ENCODE measurements at places on chromosomes 5 and 9.

GRCh38 chr5:170737591-170737990 is 45.9 kb upstream of the GABRP start:
- DNase-seq: no peak

GRCh38 chr5:60455589-60455988 is 244.4 kb downstream of the DEPDC1B start:
- DNase-seq: no peak

DNA sequence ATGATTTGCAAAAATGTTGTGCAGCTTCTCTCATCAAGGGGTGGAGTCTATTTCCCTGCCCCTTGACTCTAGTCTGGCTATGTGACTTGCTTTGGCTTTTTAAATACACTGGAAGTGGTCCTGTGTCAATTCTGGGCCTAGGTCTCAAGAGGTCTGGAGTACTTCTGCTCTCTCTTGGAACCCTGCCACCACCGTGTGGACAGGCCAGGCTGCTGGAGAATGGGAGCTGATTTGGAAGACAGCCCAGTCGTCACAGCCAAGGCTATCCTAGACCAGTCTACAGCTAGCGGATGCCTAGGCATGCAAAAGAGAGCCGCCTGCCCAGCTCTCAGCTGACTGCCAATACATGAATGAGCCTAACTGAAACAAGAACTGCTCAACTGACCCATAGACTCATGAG is 56.7 kb upstream of the CLINT1 start:
- DNase-seq: no peak

DNA sequence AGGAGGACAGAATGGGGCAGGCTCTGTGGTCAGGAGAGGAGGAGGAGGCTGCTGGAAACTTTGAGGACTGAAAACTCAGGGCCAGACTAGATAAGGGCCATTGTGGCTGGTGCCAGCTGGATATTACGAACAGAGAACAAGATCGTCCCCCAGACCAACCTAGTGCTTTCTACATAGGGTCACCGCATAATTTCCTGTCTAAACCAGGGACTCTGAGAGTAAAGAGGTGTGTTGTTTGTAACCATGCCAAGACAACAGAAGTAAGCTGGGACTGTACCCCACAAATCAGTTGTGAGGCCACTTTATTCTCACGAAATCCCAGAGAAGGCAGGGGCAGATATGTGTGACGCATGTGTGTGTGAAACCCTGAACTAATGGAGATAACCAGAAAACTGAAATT is 20.3 kb upstream of the GFPT2 start:
- DNase-seq: no peak

GRCh38 chr9:99244344-99245260 is 22.5 kb downstream of the SEC61B start:
- DNase-seq: no peak

DNA sequence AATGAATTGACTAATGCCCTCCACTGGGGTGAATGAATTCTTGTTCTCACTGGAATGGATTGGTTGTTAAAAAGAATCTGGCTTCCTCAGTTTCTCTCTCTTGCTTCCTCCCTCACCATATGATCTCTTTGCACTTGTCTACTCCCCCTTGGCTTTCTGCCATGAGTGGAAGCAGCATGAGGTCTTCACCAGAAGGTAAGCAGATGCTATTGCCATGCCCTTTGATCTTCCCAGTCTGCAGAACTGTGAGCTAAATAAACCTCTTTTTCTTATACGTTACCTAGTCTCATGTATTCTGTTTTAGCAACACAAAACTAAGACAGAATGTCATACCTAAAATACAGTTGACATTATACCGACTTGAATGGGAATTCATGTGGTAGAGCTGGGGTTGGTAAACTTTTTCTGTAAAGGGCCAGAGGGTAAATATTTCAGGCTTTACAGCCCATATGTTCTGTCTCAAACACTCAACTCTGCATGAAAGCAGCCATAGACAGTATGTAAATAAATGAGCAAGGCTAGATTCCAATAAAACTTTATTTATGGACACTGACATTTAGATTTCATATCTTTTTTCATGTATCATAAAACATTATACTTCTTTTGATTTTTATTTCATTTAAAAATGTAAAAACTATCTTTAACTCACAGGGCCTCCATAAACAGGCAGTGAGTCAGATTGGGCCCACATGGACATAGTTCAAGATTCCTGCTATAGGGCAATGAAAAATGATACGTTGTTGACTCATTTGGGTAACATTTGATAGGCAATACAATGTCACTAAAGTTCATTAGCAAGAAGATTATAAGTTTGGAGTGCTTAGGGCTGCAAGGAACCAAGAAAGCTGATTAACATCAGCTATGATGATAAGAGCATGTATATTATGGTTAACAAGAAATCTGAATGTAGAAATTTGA is 79.4 kb upstream of the TLE4 start:
- no peak for DNase-seq

- no peak for DNase-seq
Measured at GRCh38 chr5:77643654-77644370, 5.3 kb upstream of the OTP start.

- DNase-seq: no peak
Measured at GRCh38 chr5:142290577-142291299, 34.1 kb downstream of the SPRY4 start.

DNA sequence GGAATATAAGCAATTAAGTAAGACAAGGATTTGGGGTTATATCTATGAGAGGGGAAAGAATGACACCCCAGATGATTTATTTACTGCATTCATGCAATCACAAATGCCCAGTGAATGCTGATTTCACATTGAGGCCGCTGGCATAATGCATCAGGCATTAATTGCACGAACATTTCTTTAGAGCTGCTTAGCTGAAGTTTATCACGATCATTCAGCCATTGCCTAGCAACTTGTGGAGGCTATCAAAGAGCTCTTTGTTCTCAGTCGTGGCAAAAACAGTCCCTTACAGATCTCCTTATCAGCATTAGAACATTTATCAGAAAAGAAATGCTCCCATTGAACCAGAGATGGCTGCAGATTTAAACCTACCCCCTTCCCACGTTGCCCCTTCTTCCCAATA is 88.7 kb upstream of the PRRC1 start:
- DNase-seq: no peak

GRCh38 chr9:39588500-39589137 is 233.2 kb downstream of the SPATA31A1 start:
- no peak for DNase-seq

DNA sequence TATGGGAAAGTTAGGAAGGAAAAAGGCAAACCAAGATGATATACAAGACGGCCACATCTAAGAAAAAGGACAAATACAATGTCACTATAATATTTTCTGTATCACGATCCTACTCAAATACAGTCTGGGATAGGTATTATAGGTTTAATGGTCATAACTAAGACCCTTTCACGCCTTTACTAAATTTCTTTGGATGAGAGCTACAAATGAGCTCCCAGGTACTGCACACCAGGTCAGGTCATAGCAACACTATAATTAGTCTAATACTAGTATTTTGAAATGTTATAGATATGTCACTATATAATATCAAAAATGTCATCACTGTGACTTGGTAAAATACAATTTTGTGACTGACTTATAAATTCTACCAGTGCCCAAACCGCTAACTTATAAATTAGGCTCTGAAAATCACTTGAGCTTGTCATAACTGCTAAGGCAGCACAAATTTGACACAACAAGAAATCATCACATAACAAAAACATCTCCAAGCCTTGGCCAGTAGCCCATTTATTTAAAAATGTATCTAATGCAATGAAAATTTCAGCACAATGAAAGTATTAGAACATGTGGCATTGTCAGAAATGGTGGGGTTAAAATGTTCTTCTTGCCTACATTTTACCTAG is 6.9 kb downstream of the SELENOP start:
- DNase-seq: no peak

DNA sequence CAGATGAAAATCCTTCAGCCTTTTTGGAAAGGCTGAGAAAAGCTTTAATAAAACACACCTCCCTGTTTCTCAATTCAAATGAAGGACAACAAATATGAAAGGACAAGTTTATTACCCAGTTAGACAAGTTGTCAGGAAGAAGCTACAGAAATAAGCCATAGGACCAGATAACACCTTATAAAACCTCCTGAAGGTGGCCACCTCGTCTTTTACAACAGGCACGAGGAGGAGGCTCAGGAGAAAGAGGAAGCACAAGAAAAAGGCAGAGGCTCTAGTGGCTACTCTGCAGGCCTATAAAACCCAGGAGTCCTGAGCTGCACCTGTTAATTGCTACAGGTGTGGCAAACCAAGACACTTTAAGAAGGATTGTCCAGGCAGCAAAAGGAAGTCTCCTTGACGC is 352.1 kb upstream of the CDH18 start:
- DNase-seq: no peak

All from HS-27A (cell line).